ENCODE measurements at places on chromosomes 6 and 20.

DNA sequence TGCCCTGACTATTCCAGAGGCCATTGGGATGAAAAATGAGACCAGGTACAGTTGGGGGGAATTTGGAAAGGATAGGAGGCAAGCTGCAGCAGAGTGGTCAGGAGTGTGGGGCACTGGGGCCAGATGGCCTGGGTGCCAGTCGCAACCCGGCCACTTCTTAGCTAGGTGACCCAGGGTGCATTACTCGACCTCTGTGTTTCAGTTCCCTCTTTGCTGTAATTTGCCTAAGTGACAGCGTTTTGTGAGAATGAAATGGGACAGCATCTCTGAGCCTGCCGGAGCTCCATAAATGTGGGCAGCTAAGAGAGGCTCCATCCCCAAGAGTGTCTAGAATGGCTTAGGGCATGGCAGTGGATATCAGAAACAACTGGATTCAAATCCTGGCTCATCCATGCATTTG is 13.9 kb downstream of the LRFN2 start:
- no peak for DNase-seq

GRCh38 chr20:34171640-34172039 is 59.6 kb upstream of the EIF2S2 start:
- DNase-seq = no peak

- DNase-seq = no peak
Observed at GRCh38 chr20:63493563-63494020, 5.3 kb downstream of the EEF1A2 start.

- DNase-seq = no peak
Observed at GRCh38 chr20:46458866-46459750, 52.7 kb upstream of the ELMO2 start.

- DNase-seq = no peak
Observed at GRCh38 chr20:53411891-53412290, 181.7 kb downstream of the ZNF217 start.

DNA sequence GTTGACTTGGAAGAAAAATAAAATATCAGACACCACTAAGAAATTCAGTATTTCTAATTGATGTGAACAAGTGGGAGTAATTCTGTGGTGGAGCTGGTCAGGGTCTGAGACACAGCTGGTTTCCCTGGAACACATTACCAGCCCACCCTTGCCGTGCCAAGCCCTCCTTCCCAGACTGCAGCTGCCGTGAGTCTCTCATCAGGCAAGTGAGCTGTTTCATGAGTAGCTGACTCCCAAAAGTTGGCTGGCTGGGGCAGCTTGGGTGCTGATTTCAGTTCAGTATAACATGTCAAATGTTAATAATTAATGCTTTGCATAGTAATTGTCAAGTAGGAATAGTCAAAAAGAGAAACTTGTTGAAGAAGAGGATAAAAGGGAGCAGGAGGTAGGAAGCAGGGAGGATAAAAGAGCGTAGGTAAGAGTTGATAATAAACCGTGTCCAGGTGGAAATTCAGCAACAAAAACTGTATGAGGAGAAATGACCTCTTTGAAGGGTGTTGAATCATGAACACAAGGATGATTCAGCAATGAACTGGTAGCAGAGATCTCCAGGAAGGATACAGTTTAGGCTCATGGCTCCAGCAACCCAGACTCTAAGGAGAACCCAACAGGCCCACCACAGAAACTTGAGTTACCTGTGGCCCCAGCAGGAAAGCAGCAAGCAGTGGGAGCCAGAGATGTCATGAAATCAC is 110.9 kb upstream of the SSTR4 start:
- DNase-seq = no peak

GRCh38 chr6:13372688-13373487 is 44.6 kb upstream of the TBC1D7 start:
- no peak for DNase-seq

- DNase-seq = no peak
Observed at GRCh38 chr6:49284180-49284579, 178.9 kb downstream of the MMUT start.

- no peak for DNase-seq
Observed at GRCh38 chr6:120945905-120946594, 388.2 kb downstream of the TBC1D32 start.

DNA sequence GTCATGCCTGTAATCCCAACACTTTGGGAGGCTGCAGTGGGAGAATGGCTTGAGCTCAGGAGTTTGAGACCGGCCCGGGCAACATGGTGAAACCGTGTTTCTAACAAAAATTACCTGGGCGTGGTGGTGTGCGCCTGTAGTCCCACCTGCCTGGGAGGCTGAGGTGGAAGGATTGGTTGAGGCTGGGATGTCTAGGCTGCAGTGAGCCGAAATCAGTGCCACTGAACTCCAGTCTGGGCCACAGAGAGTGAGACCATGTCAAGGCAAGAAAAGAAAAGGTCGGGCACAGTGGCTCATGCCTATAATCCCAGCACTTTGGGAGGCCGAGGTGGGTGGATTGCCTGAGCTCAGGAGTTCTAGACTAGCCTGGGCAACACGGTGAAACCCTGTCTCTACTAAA is 8.2 kb upstream of the BCAS4 start:
- no peak for DNase-seq

DNA sequence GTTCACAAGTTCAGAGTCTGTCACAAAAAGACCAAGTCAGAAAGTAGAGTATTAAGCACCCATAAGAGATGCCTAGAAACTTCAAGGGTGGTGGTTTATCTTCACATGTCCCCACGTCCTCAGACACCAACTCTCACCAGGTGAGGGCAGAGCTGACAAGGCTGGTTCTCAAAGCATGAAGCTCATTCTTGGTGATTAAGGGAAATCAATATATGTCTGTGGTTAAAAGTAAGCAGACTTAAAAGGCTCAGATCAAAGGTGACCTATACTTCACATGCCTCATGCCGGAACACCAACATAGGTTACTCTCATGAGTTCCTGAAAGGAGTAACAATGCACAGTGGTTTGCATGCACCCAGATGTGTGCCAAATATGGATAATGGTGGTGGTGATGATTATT is 27.0 kb downstream of the IL17A start:
- no peak for DNase-seq

GRCh38 chr20:34350095-34350494 is 13.0 kb upstream of the ITCH start:
- no peak for DNase-seq

- no peak for DNase-seq
Observed at GRCh38 chr20:36394340-36394965, 88.3 kb downstream of the DLGAP4 start.

- no peak for DNase-seq
Observed at GRCh38 chr6:25320459-25320858, 41.3 kb downstream of the CARMIL1 start.

GRCh38 chr6:136341967-136342366 is 52.3 kb upstream of the BCLAF1 start:
- no peak for DNase-seq

- DNase-seq = no peak
Observed at GRCh38 chr20:50218987-50219435, 28.4 kb downstream of the CEBPB start.

GRCh38 chr6:28443112-28443773 is at the start of gene ZSCAN23:
Gene ZSCAN23, minus strand, starts transcription at chr6:28443491. Its CDS starts 7,225 bp downstream, at chr6:28436266.
- peak; percentile 52 for DNase-seq

DNA sequence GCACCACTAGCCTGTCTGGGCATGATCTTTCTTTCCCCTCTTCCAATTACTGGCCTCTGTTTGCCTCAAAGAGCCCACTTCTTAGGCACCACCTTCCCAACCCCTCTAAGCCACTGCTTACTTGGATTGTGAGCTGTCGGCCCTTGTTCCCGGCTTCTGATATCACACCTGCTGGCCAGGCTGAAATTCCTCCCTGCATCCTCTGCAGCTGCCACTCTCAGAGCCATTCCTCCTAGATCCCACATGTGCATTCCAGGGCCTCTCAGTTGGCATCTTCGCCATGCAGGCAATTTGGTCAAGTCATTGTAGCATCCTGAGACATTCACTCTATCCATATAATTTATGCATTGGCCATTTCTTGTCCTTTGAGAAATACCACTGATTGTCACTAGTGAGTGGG is 135.9 kb downstream of the OLIG3 start:
- DNase-seq = no peak

DNA sequence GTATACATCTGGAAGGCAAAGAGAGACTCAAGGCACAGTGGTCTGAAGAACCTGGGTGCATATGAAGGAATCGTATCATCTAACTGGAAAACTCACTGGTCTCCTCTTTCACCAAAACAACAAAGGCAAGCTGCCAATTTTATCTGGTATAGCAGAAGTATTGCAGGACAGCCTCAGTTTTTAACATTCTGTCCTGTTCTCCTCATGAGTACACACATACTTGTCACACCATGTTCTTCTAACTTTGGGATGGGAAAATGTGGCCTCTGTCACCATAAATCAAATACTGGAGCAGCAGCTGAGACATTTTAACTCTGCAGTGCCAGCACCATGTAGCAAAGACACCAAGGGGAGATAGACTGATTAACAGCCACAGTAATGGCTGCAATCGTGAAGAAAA is 199.1 kb upstream of the CNR1 start:
- no peak for DNase-seq

DNA sequence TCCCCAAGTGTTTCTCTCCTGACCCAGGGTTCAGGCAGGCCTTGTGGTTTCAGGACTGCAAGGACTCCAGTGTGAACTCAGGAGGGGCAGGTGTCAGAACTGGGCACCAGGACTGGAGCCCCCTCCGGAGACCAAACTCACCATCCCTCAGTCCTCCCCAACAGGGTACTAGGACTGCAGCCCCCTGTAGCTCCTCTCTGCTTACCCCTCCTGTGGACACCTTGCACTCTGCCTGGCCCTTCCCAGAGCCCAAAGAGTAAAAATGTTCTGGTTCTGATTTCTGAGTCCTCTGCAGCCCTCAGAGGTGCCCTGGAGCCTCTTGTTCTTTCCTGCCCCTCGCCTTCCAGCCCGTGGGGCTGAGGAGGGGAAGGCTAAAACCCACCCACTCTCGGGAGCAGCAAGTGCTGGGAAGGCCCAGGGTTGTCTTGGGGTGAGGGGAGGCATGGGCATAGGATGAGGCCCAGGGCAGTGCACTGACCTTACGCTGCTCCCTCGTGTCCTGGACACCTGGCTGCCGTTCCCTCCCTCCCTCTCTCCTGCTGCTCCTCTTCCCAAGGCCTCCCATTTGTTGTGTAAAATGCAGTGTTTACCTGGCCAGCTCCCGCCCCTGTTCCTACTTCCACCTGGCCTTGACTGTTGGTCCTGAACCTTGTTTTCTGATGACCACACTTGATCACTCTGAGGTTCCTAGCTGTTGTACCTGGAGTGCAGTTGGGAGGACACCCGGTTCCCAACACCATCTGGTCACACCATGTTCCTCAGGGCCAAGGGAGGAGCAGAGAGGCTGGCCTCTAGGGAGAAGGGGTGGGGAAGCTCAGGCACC is 9.9 kb downstream of the CNPY3 start:
- no peak for DNase-seq

DNA sequence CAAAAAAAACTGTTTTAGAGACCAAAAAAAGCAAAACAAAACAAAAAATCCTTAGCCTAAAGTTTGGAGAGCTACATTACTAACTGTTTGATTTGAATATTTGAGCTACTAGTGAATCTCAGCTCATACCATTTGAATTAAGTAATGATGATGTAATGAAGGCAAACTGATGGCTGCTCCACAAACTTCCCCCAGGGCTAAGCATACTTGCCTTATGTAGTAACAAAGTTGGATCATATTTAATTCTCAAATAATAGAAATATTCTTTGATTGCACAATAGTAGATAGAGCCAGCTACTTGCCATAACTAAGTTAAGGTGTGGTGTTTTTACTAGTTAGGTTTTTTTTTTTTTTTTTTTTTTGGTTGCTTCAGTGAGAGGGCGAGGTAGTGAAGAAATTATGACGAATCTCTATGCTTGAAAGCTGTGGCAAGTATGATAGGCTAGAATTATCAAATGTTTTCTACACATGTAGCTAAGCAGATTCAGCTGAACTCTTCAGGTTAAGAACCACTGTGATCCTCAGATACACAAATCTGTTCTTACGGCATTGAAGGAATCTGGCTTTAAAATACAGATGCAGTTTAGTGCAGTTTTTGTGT is 2.9 kb downstream of the RAB32 start:
- no peak for DNase-seq

DNA sequence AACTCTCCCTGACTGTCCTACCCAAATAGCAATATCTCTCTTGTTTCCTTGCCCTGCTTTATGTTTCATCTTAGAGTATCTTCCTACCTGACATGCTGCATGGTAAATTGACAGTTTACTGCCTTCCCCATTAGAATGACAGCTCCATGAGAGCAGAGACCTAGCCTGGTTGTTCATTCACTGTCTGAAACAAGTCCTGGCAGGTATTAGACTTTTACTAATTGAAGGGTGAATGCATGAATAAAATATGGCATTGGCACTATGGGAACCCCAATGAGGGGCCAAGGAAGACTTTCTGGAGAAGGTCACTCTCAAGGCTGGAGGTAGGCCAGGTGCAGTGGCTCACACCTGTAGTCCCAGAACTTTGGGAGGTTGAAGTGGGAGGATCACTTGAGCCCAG is 3.8 kb upstream of the CITED2 start:
- no peak for DNase-seq
